ENCODE measurements at places on chromosomes 3 and 15. TPM values are rescaled to one million over a fixed set of nuclear protein-coding genes. Genes with fewer than 3 reads are reported as not detected.
A peak's percentile ranks its signal among the peaks of the same experiment; 100 is the strongest.

GRCh38 chr15:66053991-66054390, 184.7 kb downstream of the RAB11A start:
- DNase-seq = no peak

DNA sequence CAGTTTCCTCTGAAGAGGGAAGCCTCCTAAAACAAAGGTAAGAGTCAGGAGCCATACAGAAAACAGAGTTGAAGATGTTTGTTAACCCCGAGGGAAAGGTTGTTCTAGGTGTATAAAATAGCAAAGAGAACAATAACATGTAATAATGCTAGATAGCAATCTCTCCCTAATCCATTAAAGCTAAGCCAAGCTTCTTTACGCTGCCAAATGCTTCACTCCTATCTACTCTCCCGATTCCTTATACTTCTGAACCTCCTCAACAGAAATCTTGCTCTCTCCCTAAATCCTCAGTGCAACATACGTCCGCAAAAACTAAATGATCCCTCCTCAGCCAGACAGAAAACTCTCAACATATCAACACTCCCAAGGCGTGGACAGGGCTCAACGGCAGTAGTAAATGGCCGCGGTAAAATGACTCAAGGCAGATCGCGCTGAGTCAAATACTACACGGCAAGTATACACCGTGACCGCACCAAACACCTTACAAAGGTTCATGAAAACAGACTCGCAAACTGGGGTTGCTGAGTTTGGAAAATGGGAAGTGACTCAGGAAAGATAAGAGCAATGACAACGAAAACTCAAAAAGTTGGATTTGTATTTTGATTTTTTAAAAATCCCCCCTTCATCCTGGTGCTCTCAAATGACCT, 682 bp downstream of the CLDND1 start:
- DNase-seq = peak; percentile 48

GRCh38 chr15:49215768-49216739, 46.0 kb downstream of the GALK2 start:
- DNase-seq = no peak

- DNase-seq = no peak
Measured at GRCh38 chr3:50119786-50120185, 31.1 kb downstream of the RBM5 start.

DNA sequence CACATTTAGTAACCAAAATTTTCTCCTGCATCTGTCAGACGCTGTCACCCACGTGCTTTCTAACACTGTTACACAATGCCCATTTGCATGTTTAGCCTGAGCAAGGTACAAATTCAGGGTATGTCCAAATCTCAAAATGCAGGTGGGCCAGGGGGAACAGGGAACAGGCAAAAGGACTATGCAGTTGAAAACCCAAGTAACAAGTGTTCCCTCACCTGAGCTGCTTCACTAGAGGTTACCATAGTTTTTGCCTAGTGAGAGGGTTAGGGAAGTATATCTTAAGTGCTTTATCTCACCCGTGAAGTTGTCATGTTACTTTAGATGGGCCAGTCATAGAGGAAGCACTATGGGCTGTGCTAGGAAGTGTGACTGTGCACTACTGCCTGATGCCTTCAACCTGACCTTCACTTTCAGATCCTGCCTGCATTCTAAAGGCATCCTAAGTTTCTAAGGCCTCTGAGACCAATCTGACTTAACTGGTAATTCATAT, 6.0 kb upstream of the TMEM87A start:
- no peak for DNase-seq

- no peak for DNase-seq
Measured at GRCh38 chr15:91456921-91457320, 356.9 kb downstream of the SV2B start.

DNA sequence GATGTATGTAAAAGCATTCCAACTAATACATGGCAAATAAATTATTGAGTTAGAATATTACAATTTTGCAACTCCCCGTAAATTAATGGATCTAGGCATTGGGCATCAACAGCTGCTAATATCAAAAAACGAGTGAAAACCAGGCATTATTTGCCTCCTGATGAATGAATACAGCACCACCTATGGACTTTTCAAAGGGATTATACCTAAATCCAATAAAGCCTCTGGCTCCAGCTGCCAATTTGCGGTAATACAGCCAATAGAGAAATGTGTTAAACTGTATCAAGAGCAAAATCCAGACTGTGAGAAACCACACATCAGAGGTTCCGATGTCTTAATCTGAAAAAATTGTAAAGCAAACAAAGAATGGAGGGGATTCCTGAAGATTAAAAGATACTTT, 16.3 kb upstream of the A4GNT start:
- no peak for DNase-seq

DNA sequence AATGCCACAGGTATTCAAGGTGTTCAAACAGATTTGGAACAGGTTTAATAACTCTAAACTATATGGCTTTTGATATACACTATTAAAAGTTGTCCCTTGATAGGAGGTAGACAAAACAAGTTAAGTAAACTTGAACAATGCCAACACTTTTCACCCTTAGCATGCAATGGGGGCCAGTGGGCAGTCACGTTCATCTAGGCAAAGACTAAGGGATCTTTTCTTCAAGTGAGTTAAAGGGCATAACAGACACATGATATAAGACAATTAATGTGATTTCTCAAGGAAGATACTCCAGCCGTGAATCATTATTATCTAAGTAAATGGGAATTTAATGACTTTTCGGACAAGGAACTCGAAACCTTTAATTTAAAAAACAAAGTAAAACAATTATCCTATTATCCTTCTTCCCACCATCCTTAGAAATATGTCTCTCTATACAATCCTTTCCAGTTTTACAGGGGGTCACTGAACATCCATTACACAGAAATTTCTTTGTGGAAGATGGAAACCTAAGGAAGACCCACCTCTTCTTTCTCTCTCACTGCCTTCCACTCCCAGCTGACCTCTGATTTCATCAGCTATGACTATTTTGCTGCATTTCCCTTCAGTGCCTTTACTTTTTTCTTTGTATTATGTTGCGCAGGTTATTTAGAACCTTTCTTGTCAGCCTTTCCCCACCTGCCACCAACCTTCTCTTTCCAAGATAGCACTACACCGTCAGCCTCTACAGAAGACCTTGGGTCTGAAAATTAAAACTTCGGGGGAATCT, 1.5 kb downstream of the CLDN1 start:
- DNase-seq = no peak

DNA sequence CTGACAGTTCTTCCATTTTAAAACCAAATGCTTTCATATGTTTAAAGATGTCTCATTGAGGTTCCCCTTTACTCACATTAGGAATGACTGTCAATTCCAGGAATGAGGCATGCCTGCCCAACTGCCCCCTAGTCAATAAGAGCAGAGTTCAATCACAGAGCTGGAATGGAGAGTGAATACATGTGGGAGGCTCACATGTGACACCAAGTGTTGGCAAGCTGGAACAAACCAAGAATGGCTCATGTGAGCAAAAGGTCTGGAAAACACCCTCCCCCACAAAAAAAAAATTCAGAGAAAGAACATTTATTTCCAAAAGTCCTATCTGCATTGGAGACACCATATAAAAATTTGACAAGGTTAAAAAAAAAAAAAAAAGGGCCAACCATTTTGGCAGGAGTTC, 3.7 kb downstream of the PBRM1 start:
- peak; percentile 81 for DNase-seq

GRCh38 chr3:179710079-179710478, 57.2 kb downstream of the USP13 start:
- no peak for DNase-seq

GRCh38 chr15:48147358-48147757, 26.6 kb downstream of the SLC24A5 start:
- DNase-seq = no peak

DNA sequence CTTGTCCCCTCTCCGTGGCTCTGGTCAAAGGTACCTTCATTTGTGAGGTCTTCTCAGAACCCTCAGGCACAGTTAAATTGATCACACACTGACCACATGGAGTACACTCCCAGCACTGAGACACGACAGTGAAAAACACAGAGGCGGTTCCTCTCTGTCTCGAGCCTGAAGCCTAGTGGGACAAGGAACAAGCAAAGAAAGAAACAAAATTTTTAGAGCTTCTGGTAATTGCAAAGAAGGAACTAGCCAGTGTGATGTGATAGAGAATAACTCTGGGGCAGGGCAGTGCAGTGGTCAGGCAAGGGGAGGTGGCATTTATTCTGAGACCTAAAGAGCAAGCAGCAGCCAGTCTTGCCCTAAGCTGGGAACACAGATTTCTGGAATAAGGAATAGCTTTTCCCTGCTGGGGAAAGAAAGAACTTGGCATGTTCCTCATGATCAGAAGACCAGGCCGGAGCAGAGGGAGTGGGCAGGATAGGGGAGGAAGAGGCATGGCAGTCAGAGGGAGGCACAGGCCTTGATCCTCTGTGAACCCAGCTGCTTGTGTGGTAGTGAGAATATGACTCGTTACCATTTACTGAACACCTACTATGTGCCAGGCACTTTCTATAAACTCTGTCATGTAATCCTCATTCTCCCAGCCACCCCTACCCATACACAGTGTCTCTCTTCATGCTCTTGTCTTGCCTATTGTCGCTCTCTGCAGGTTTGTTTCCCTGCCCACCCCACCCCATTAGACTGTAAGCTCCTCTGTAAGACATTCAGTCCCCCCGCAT, 262.3 kb upstream of the HES1 start:
- DNase-seq = no peak

DNA sequence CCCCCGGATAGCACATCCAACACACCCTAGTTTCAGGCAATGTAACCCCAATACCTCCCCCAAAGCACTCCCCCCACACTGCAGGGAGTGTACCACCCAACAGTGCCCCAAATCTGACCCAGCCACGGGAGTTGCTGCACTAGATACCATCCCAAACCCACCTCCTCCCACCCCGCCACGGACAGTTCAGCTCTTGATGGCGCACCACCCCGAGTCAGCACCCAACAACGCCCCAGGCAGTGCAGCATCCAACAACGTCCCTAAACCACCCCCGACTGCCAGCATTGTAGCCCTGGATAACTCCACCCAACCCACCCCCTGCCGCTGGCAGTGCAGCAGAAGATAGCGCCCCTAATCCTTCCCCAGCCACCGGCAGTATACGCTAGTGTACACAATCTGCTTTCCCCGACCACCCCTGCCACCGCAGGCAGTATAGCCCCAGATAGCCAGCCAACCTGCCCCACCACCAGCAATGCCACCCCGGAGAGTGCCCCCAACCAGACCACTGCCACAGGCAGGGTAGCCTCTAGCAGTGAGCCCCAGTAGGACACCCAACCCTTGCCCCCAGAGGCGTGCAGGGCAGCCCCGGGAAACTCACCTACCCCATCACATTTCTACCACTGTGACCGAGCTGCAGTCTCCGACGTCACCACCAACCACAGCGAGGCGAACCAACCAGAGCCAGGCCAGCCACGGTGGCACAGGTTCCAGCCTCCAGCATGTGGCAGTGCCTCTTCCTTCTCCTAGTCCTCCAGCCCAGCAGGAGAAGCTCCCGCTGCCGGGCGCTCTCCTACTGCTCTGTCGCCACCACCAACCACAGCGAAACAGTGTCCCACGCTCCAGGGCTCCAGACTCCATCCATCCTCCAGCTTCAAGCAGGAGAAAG, 178.1 kb downstream of the POTEB3 start:
- peak; percentile 50 for DNase-seq

- DNase-seq = no peak
Measured at GRCh38 chr3:15744176-15744575, 53.6 kb downstream of the ANKRD28 start.

DNA sequence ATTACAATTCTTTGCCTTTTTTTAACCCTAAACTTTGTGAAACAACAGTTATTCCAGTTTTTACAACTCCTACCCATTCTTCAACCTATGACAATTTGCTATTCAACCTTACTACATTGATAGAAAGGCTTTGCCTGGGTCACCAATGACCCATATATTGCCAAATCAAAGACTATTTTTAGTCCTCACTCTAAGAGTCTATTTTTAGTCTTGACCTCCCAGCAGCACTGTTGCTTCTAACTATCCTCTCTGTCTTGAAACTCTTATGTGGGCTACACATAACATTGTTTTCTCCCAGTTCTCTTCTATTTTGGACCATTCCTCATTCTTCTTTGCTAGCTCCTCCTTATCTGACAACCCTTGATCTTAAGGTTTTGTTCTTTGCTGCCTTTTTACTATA, 71.4 kb downstream of the C3orf80 start:
- no peak for DNase-seq

DNA sequence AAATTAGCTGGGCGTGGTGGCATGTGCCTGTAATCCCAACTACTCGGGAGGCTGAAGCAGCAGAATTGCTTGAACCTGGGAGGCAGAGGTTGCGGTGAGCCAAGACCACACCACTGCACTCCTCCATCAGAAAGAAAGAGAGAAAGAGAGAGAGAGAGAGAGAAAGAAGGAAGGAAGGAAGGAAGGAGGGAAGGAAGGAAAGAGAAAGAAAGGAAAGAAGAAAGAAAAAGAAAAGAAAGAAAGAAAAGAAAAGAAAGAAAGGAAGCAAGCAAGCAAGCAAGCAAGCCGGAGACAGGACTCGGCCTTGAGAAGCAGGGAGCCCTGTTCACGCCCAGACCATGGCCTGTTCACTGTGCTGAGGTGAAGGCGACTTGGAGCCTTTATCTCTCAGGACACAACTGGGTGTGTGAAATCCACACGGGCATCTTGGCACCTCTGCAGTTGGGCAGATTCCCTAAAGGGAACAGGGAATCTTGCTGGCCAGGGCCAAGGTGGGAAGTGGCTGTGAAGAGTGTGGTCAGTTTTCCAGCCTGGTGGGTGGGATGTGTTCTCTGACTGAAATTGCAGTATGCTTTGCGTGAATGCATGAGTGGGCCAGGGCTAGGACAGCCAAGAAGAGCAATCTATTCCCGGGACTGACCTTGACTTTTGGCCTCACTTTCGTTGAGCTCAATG, 90.3 kb downstream of the CORO2B start:
- DNase-seq = no peak

- DNase-seq = no peak
Measured at GRCh38 chr15:93072411-93073394, 16.3 kb downstream of the RGMA start.

Gene C3orf85
- 11.4 TPM for total RNA-seq

Gene CPLX3
- not detected for total RNA-seq

Gene CAPN3
- total RNA-seq = 26.4 TPM

Gene ISL2
- not detected for total RNA-seq

Gene GOLGA6L10
- 0.48 TPM for total RNA-seq

Gene ARHGEF26
- 26.3 TPM for total RNA-seq

Gene SPESP1
- 0.48 TPM for total RNA-seq
